ENCODE measurements at places on chromosomes 5 and 9.

DNA sequence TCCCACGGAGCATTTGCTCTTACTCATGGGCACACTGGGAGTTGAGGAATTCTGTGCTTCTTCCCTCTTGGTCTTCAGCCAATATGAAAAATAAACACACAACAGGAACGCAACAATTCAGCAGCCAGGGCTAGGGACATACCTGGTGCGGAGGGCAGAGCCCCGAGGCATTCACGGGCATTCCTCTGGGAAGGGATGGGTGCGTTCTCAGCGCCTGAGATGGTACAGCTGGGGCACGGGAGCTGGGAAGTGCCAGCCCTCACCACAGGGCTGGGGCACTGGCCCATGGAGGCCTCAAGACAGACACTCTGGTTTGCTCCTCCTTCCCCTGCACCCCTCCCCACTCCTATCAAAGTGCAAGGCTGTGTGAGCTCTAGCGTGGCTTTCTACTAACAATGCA, 2.1 kb downstream of the SLC6A3 start:
- no peak for DNase-seq

GRCh38 chr5:1464096-1464446, 18.8 kb upstream of the SLC6A3 start:
- DNase-seq = no peak

DNA sequence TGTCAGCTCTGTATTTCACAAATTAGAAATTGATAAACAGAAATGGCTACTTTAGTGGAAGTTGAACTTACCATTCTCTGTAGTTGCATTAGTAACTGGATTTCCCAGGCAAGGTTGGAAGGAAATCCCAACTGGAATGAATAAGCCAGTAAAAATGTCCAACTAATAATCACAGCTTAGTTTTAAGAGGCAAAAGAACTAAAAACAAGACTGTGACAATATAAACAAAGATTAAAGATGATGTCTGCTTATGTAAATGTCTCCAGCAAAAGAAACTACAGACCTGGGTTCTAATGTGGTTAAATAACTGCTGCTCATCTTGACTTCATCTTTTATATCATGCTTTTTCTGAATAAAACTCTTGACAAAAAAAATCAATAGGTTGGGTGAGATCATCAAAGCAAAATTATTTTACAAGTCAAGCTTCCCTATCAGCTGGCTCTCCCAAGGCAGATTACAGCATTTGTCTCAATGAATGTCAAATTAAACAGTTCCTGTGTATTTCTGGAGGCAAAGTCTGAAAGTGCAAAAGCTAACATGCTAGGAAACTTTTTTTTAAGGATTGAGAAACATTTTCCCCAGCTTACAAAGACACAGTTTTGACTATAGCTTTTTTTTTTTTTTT, 62.3 kb upstream of the HMHB1 start:
- no peak for DNase-seq

DNA sequence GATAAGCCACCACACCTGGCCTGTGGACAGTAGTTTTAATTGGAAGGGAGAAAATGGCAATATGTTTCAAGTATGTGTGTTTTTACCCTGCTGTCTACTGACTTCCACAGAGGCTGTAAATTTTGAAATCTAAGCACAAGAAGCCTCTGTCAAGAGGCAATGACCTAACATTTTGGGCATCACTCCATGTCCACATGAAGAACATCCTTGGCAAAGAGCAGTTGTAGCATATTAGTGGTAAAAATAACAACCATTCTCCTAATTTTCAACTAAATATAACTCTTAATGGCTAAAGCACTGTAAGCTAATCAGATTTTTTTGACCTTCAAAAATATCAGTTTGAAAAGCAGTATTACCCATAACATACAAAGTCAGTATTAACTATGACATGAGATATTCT, 100.3 kb upstream of the APC start:
- no peak for DNase-seq

GRCh38 chr9:98656511-98656910, 52.2 kb downstream of the GABBR2 start:
- DNase-seq = no peak

DNA sequence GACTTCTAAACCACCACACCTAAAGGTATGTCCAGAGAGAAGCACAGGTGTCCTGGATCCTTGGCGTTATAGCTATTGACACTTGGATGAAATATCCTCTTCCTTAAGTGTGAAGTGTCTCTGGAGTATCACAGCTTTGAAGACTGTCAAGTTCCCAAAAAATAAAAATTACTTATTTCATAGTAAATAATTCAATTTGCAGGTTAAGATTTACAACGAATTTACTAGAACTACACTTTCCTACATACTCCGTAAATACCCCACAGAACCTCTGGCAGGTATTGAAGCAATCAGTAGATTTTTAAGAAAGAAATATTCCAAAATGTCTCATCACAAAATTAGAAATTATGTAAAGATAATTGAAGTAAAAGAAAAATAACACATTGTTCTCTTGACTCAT, 27.1 kb upstream of the POC5 start:
- DNase-seq = no peak

DNA sequence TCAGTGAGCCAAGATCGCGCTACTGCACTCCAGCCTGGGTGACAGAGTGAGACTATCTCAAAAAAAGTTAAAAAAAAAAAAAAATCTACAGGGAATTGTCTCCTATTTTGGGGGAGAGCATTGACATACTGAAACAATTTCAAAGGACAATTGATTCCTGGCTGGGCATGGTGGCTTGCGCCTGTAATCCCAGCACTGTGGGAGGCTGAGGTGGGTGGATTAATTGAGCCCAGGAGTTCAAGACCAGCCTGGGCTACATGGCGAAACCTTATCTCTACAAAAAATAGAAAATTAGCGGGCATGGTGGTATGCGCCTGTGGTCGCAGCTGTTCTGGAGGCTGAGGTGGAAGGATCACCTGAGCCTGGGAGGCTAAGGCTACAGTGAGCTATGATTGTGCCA, 30.6 kb downstream of the GPR107 start:
- DNase-seq = no peak

- no peak for DNase-seq
Measured at GRCh38 chr5:50318220-50318619, 122.9 kb downstream of the EMB start.

DNA sequence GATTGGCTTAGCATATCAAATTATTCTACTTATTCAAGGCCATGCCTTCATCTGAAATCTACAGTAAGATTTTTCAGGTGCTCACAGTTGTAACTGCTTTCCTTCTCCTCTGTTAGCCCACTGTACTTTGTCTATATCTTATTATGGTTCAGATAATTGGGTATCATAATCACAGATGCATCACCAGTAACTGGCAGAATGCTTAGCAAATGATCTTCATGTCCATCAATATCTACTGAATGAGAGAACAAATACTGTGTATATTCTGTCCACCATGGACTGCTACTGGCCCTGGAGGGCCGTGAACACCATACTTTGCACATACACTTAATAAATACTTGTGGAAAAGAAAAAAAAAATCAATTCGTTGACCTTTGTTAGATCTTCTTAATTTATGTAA, 96.2 kb downstream of the MEF2C start:
- no peak for DNase-seq

GRCh38 chr5:5483350-5483749, 60.9 kb downstream of the ICE1 start:
- DNase-seq = no peak

DNA sequence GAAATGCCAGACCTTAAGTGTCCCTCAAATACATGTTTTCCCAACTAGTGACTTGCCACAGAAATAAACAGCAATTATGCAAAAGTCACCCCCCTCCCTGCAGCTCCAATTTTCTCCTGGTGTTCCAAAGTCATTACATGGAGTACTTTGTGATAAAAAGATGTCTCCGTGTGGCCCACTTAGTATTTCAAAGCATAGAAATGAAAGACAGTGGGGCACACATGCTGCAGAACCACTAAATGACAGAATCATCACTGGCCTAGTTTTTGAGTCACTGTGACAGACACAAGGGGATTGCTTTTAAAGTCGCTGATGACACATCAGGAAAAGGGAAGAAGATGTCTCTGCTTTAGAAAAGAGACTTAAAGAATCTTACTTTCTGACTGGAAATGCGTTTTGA, 323.4 kb downstream of the PSAT1 start:
- no peak for DNase-seq

DNA sequence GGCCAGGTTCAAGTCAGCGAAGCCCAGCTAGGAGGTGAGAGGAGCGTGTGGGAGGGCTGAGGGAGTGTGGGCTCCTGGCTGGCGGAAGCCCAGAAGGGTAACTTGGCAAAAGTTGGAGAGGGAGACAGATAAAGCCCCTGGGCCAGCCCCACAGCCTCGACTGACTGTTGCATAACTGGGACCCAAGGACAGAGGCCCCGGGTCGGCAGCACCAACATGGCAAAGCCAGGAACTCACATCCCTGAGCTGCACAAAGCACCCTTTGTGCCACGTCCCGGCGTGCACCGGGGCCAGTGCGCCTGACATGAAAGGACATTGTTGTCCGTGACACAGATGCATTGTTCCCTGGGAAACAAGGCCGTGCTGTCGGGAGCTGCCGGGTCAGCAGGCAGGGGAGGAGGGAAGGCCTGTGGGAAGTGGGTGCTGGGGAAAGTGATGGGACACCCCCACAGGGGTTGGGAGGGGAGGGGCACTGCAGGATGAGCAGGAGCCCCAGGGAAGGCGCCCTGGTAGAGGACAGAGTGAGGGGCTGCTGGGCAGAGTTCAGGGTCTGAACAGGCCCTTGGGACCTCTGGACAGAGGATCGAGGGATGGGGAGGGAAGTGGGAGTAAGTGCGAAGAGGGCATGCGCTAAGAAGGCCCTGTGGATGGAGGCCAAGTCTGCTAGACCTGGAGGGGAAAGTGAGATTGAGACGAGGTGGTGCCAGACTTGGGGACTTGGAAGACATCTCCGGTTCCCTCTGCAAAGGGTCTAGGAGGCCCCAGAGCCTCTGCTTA, 13.0 kb upstream of the DPM2 start:
- no peak for DNase-seq

GRCh38 chr9:74444369-74444768, 52.8 kb upstream of the RORB start:
- no peak for DNase-seq

DNA sequence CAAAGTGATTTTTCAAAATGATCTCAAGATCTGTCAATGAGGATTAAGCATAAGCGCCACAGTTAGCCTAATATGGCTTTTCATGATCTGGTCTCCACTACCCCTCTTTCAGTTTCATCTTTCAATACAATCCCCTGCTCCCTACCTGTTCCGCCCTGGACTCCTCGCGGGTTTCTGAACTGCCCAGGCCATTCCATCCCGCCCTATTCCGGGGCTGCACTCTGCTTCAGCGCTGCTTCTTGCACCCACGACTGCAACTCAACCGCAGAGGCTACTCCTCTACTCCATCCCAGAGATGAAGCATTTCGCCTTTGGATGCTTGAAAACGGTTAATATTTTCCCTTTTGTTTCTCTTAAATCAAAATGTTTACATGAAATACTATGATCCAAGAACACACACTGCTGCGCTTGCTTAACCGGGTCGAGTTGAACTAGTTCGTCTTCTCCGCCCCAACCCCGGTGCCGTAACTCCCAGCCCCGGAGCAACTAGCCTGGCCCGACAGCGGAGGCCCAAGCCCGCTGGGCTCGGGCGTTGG, 716 bp upstream of the OTULIN start:
- no peak for DNase-seq

DNA sequence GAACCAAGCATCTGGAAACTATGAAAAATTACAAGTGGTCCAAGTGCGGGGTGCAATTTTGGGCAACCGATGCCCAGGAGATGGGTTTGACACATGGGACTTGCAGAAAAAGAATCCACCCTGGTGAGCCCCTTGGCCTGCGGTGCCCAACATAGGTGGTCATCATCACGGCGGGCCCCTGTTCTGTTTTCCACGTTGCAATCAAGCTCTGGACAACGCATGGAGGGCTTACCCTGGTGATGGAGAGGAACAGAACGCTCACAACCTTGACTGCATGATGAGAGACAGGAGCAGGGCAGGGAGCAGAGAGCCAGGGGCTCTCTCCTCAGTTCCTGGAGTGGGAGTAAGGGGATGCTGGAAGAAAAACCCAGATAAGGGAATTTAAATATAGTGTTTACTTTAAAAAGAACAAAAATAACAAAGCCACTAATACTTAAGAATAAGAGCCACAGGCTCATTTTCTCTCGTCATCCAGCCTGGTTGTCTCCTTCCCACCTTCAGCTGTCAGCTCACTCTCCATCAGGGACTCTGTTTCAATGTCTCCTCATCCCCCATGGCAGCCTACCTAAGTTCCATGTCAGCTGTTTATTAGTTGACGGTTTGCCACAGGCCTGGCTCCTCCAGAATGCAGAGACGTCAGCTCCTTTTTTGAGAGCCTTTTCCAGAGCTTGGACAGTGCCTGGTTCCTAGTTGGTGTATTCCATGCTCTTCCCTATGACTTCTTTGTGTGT, 172.1 kb downstream of the GADD45G start:
- DNase-seq = no peak

- no peak for DNase-seq
Measured at GRCh38 chr9:81693671-81694378, 4.5 kb upstream of the TLE1 start.

- no peak for DNase-seq
Measured at GRCh38 chr5:40479939-40480338, 199.8 kb upstream of the PTGER4 start.

- DNase-seq = no peak
Measured at GRCh38 chr5:115402822-115403577, 106.5 kb upstream of the CCDC112 start.

- no peak for DNase-seq
Measured at GRCh38 chr9:121887553-121888437, 205.3 kb downstream of the TTLL11 start.

GRCh38 chr9:69339620-69340019, 14.6 kb downstream of the ENTREP1 start:
- no peak for DNase-seq

DNA sequence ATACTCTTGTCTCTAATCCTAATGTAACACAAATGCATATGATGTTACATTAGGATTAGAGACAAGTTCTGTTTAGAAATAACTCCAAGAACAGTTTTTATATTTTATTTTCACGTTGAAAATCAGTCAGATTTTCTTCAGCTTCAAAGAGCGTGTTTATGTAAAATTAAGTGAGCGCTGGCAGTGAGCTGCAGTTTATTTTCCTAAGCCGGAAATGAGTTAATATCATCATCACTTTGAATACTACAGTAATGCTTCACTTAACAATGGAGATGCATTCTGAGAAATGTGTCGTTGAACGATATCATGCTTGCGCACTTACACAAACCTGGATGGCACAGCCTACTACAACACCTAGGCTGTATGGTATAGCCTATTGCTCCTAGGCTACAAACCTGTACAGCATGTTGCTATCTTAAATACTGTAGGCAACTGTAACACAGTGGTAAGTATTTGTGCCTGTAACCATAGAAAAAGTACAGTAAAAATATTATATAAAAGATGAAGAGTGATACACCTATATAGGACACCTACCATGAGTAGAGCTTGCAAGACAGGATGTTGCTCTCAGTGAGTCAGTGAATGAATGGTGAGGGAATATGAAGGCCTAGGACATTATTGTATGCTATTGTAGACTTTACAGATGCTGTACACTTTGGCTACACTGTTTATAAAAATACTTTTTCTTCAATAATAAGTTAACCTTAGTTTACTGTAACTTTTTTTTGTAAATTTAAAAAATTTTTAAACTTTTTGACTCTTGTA, 65.9 kb upstream of the C5orf46 start:
- DNase-seq = no peak

- no peak for DNase-seq
Measured at GRCh38 chr5:111070272-111071134, 1.0 kb upstream of the TSLP start.

- no peak for DNase-seq
Measured at GRCh38 chr5:161546095-161546469, 443 bp downstream of the GABRB2 start.

- no peak for DNase-seq
Measured at GRCh38 chr5:149870232-149870631, 74.4 kb downstream of the PDE6A start.

All from stimulated activated CD8-positive, alpha-beta memory T cell treated with anti-CD3 and anti-CD28 coated beads, Interleukin-2, amount 100 ng/mL, for 1 hour (primary cell).